Activated CD8-positive, alpha-beta memory T cell treated with anti-CD3 and anti-CD28 coated beads, Interleukin-2, amount 50 U/mL, for 48 hours (primary cell): ENCODE measurements at places on chromosomes 2 and 18.

GRCh38 chr2:203809084-203809521 lies 58.5 kb upstream of the CTLA4 start:
- DNase-seq = no peak

- DNase-seq = no peak
Measured at GRCh38 chr2:196337208-196337953, 166.0 kb upstream of the STK17B start.

DNA sequence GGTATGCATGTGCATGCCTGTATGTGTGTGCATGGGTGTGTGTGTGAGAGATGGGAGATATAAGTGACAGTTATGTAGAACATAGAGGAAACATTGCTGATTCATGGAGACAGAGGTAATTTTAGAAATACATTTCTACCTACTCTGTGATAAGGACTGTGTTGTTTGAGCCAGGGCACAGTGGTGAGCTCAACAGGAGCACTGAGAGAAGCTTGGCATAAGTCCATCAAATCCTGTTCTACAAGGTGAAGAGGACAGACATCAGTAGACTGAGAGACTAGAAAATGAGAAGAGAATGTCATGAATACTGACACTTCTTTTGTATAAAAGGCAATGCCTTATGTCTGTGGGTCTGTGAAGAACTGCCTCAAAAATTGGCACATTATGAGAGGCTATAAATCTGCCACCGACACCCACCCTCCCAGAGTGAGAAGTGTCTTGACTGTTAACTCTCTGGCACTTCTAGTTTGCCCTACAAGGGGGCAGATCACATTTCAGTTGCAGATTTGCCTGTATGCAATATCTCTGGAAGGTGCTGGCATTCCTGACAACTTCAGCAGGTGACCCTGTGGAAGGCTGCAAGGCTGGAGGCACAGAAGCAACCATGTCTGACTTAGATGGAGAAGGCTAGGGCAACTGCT lies 962.3 kb upstream of the NRXN1 start:
- no peak for DNase-seq

- DNase-seq = no peak
Measured at GRCh38 chr2:206343816-206344215, 69.4 kb downstream of the ZDBF2 start.

DNA sequence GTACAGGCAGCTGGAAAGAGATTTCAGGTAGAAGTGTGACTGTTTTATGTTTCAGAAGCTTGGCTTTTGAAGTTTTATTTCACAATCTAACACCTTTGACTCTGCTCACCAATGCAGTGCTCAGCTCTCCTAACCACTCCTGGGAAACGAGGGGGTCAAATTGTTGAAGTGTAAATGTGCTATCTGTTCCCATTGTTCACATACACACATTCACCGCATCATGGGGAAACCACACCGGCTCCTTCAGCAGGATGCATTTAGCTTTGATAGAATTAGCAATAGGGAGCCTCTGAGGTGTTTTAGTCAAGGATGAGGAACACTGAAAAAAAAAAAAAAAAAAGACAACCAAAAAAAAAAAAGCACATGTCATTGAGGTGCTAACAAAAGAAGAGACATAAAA lies 13.4 kb upstream of the DLGAP1 start:
- DNase-seq = no peak

DNA sequence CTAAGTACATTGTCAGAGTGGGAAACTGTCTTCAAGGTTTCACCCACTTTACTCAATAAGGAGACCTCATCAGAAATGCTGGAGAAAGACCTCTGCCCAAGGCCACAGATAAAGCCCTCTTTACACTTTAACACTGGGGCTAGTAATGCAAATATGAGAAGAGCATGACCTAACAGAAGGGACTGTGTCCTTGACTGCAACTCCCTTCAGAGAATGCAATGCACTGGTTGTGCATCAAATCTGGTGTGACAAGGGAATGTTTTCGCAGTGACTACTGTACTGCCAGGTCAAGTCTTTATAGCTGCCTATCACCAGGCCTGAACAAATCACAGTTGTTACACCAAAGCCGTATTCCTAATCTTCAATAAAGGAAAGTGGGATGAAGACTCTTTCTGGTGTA lies 28.6 kb downstream of the CDH19 start:
- DNase-seq = no peak

GRCh38 chr18:38940863-38941531 lies 1375.4 kb upstream of the CELF4 start:
- DNase-seq = peak; percentile 61

GRCh38 chr18:7822435-7823331 lies 255.6 kb downstream of the PTPRM start:
- DNase-seq = no peak

DNA sequence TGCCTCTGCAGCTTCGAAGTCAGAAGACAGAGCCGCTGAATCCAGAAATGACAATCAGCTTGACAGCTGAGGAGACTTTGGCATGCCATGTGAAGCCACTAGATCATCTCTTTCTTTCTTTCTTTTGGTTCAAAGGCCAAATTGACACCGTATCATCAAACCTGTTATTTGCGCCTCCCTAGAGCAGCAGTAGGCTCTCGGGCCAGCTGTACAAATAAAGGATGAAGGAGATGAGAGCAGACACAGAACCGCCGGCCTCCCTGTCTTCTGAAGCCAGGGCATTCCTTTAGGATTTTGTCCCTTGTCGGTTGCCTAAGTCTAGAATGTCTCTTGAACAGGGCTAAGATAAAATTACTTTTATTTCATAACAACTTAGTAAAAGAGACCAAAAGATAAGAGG lies 36.8 kb downstream of the COL4A4 start:
- DNase-seq = no peak

GRCh38 chr18:24846138-24846537 lies 385.7 kb downstream of the HRH4 start:
- DNase-seq = no peak

DNA sequence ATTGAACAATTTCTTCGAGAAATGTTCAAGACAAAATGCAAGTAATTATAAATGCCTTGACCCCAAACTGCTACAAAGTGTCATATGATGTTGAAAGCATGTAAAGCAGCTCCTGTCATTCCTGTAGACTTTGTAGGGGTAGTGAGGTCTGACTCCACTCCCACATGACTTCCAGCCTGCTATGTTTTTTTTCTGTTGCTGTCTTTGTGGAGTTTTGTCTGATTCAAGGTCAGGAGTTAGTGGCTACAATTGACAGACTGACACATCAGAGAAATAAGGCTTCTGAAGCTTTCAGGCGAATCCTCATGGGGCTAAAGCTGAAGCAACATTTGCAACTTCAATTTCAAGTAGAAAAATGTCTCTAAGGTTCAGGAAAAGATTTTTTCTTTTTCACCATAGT lies 63.9 kb upstream of the CCDC195 start:
- DNase-seq = no peak

DNA sequence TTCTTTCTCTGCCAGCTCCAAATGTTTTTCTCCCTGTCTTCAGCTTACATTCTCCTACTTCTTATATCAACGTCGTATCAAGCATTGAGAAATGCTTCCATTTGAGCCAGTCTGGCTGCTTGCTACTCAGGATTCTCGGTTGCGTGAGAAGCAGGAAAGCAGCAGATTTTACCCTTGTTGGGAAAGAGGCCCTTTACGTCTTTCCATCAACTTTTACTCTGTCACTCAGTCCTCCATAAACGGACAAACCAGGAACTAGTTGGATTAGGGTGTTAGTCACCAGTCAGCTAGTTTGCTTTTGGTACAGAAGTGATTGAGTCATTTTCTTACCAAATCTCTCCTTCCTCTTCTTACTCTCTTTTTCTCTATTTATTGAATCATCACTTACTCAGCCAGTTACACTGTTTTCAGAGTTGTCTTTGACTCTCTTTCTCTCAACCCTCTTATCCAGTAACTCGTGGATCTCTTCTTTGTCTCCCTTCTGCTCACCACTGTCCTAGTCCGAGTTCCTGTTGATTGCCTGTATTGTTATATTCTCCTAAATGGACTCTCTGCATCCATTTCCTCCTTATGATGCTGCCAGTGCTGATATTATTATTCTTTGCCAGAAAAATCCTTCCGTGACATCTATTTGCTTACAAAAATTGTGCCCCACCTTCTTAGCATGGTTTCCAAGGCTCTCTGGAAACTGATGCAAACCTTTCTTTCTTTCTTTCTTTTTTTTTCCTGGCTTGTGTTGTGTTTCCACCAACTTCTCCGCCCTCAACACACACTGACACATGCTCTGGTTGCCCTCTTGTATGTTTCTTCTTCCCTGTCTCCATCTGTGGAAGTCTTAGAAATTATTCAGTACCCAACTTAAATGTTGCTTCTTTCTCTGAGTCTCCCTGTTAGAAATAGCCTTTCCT lies 61.5 kb downstream of the VRK2 start:
- no peak for DNase-seq

DNA sequence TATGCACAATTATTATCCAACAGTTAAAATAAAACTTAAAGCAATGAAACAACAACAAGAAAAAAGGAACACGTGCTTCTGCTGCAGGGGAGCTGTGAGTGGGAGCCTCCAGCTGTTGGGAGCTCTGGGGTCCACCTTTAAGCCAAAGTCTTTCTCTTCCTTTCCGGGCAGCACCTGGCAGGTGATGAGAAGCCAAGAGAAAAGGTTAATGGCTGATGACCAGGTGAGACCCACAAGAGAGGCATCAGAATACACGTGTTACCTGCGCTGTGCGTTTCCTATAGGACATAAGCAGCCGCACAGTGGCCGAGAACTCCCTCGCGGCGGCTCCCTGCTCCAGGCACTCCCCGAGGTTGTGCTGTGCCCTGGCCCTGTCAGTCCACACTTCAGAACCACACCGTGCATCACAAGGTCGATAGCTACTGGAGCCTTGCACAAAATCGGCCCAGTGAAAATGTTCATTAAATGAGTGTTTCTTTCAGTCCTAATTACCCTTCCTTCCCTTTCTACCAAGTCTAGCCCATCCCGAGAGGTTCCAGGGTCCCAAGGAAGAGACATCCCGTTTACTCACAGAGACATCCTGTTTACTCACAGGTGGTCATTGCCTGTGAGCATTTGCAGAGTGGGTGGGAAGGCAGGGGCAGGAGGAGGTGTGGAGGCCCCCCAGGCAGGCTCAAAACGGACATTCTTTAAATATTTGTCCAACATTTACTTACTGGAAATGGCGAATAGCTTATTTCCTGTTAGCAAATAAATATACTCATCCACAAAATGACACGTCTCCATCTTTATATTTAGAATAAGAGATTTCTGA lies 44.9 kb upstream of the ASB18 start:
- no peak for DNase-seq

GRCh38 chr18:77857678-77858655 lies 608.3 kb downstream of the GALR1 start:
- no peak for DNase-seq

- peak; percentile 83 for DNase-seq
Measured at GRCh38 chr2:36785179-36785795, 88.8 kb downstream of the VIT start.
